DMS53 (cell line): ENCODE measurements at places on chromosomes 7 and 10.

DNA sequence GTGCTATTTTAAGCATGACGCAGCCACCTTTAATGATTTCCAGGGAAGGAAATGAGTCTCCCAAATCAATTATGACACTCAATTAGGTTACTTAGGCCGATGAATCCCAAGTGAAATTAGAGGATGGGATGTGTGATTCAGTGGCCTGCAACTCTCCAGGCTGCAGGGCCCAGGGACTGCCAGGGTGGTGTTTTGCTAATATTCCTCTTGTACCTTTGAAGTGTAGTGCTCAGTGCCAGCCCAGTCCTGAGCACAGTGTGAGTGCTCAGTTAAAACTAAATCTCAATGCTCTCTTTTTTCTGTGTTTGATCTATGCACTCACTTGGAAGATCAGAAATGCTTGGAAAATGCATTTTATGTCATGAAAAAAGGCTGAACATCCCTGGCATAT, 51.6 kb downstream of the SEM1 start:
- no peak for DNase-seq

- no peak for DNase-seq
These were observed 213.2 kb upstream of the RHOBTB1 start for GRCh38 chr10:61157182-61157581.

DNA sequence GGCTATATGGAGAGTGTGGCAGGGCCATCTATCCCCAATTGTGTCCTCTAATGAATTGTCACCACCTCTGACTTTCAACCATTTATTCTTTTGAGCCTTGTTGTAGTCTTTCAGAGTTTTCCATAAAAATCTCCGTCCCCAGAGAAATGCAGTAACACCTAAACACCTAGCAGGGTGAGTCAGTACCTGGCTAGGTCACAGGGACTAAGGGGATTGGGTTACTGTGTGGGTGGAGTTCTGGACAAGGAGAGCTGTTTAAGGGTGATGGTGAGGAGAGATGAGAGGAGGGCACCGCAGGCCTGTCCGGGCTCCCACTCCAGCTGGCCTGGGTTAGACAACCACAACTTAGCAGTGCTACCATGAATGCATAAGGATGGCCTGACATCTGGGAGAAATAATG, 186.2 kb upstream of the LYZL1 start:
- DNase-seq = peak; percentile 46

DNA sequence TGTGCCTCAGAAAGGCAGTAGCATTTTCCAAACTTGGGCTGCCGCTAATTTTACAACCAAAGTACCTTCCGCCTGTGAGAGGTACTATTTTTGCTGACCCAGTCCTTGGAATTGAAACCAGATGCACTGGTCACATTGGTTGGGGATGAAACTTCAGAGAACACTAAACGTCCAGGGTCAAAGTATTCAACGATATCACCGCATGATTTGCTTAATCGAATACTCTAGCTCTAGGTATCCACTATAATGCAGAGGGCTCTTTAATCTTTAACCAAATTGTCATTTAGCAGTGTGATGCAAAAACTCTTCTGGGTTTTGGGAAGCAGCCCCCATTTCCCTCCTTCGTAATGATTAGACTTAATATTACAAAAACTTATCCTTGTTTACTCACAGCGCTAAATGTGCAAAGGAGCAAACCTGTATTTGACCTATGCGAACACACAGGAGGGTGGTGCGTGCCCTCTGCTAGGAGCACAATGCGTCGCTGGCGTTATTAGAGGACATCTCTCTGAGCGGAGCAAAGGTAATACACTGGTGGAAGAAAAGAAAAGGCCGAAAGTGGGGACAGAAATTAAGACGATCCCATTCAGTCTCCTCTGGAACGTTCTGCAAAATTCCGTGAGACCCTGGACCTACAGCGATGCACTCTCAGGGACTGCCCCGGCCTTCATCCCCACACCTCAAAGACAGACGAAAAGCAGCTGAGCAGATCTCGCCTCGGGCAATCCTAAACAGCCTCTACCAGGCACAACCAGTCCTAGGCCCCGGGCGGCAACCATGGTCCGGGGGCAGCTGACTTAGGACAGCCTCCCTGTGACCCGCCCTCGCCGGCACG, 916 bp upstream of the EEPD1 start:
- peak; percentile 80 for DNase-seq

- DNase-seq = peak; percentile 63
These were observed 987.3 kb downstream of the CCSER2 start for GRCh38 chr10:85315657-85316056.

- no peak for DNase-seq
These were observed 105.5 kb downstream of the TES start for GRCh38 chr7:116315803-116316202.

DNA sequence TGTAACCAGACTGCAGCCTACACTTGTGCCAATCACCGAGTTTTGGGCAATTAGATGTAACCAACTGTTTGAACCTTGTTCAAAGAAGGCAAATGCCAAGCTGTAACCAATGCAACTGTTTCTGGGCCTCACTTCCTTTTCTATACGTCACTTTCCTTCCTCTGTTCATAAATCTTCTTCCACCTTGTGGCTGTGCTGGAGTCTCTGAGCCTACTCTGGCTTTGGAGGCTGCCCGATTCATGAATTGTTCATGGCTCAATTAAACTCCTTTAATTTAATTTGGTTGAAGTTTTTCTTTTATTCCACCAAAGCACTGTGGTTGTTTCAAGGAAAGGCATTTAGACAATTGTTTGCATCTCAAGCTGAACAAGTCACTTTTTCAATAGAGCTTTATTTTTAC, 43.5 kb upstream of the UCN3 start:
- DNase-seq = no peak

- no peak for DNase-seq
These were observed 84.9 kb upstream of the INHBA start for GRCh38 chr7:41787651-41788350.

DNA sequence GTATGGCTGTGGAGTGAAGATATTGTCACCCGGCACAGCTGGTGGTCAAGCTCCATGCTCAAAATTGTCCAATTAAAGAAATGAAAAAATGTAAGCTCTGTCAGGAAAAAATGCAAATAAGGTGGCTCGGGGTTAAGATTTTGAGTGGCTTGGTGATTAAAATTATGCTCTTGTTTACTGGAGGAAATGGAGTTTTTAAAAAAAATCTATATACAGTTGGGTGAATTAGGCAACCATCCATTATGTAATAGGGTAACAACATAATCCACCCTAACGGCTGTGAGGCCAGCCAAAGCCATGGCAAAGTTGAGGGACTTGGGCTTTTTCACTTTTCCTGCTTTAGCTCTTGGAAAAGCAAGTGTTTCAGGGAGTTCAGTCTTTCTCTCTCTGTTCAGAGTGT, 260.8 kb upstream of the HABP2 start:
- DNase-seq = no peak

- DNase-seq = no peak
These were observed 734.1 kb downstream of the KCNMA1 start for GRCh38 chr10:76903387-76903945.

- peak; percentile 47 for DNase-seq
These were observed 90.7 kb upstream of the C1QL3 start for GRCh38 chr10:16612115-16612980.

- no peak for DNase-seq
These were observed 45.3 kb downstream of the PDLIM1 start for GRCh38 chr10:95245425-95246055.

- DNase-seq = peak; percentile 21
These were observed 129.2 kb downstream of the APBB1IP start for GRCh38 chr10:26567351-26567721.

DNA sequence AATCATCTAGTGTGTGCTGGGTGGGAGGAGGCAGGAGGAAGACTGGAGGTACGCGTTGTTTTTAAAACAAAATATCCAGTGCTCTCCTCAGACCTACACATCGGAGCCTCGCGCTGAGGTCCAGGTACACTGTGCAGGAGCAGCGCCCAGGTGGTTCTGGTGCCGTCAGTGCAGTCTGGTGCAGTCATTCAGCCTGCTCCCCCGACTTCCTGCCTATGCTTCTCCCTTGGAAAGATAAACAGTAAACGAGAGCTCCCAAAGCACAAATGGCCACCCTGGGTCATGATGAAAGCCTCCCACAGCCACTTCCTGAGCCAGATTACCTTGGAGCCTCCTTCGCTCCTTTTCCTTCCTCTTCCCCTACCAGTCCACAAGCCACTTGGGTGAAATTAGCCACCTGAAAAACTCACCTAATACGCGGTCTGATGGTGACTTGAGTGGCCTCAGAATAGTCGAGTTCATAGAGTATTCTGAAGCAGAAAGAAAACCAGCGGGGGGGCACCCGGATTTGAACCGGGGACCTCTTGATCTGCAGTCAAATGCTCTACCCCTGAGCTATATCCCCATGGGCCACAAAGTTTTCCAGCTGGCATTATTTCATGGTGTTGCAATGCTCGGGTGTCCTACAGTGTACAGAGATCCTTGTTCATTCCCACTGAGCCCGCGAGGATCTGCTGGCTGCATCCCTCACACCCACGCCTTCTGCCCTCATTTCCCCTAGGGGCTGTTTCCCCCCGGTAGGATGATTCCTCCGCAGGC, 82.5 kb downstream of the ZNF467 start:
- peak; percentile 97 for DNase-seq

DNA sequence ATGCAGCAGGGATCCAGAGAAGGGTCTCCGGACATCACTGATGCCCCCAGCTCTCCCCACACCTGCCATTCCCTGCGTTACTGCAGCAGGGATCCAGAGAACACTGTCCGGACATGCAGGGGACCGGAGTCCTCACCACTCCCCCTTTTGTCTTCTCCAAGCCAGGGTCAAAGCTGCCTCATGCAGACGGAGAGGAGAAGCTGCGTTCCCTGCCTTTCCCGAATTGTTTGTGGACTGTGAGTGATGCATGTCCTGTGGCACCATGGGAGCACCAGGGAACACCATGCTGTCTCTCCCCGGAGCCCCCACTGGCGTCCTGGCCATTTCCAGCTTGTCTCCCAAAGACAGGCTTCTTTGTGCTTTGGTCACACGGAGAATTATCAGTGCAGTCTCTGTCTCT, 599.7 kb downstream of the PTPRN2 start:
- no peak for DNase-seq

GRCh38 chr10:96838529-96838928, 6.4 kb downstream of the LCOR start:
- DNase-seq = no peak

- DNase-seq = no peak
These were observed 520.7 kb downstream of the SORCS3 start for GRCh38 chr10:105161767-105162166.

DNA sequence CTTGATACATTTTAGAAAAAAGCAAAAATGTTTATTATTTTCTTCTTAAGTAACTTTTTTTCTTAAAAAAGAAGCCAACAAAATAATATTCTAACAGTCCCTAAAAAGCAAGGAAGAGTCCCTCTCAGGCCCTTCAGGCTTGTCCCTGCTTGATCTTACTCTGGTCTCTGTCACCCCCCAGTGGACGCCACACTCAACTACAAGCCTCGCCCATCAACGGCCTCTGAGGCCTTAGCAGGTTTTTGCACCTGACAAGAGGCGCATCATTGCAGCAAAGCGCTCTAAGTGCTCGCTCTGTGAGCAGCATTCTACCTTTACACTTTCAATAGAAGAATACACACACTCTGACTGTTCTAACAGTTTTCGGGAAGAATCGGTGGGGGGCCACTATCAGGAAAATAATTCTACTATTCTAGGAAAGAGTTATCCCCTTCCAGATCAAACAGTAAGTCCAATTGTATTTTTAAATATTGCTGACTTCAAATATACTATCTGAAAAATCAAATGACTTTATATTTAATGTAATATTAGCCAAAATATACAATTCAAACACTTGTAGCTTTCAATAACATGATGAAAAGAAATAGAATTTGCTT, 139.2 kb downstream of the USP6NL start:
- DNase-seq = peak; percentile 86

DNA sequence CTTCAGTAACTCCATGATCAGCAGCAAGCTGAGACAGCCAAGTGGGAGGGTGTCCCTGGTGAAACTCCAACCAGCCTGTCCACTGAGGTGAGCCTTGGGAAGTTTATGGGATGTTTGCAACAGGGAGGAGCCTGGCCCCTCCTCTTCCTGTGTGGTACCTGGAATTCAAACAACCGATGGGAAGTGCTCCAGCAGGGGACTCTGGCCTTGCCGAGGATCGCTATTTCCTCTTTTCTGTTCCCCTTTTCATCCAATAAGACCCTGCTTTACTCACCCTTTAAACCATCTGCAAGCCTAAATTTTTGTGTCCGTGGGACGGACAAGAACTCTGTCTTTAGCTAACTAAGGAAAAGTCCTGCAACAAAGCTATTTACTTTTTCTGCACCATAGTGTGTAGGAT, 491.1 kb upstream of the ZMIZ1 start:
- no peak for DNase-seq

DNA sequence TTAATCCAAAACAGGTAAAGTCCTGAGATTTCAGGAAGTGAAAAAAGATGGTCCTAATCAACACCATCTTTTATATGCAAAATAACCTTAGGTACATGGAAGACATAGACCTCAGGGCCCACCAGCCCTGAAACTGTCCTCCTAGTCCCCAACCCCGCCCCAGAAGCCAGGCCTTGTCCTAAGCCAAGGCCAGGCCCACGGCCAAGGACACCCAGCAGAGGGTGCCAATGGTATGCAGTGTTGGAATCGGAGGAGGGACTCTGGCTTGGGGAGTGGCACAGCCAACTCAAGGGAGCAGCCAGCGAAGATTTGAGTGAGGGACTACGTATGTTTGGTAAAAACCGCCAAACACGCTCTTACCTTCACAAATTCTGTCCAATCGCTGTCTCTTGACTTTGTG, 96.7 kb downstream of the ZRANB1 start:
- peak; percentile 29 for DNase-seq

GRCh38 chr7:16930946-16931345, 49.2 kb upstream of the AGR3 start:
- DNase-seq = no peak

DNA sequence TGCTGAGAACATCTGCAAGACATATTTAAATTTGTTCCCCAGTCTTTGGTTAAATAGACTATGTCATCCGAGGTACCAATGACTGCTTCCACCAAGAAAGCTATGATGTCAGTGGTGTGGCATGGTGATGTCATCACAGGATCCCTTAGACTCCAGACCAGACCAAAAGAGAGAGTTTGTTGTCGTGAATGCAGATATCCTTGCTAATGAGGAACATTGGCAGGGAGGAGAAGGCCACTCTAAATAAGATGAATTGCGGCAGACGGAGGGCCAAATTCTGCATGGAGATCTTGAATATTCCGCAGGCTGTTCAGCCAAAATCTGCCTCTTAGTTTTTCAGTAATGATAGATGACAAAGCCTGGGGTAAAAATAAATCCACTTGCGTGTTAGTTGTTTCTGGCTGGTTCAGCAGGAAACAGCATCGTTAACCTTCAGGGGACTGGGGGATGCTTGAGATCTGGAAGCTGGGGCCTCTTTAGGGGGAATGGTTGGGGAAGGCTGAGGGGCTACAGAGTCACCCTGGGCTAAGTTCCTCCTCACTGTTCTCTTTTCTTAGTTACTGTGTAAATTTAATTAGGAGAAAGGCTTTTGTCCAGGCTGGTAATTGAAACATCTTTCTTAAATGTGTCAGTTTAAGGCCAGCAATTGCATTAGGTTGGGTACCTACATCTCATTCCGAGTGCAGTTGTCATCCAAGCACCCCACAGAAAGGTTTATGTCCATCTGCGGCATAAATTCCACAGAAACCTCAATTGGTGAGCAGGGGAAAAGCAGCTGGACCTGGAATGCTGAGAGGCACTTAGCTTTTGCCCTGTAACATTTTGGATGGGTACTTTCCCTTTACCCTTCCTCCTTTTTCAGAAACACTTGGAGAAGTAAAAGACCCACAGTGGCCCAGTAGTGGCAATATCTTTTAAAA, 11.6 kb upstream of the CAMK1D start:
- no peak for DNase-seq
